Lower leg skin (tissue), 4 donors: ENCODE measurements at places on chromosomes 13 and 19. TPM values are rescaled to one million over a fixed set of nuclear protein-coding genes. Genes with fewer than 3 reads are reported as not detected.

The FCAR gene
- not detected for total RNA-seq

DNA sequence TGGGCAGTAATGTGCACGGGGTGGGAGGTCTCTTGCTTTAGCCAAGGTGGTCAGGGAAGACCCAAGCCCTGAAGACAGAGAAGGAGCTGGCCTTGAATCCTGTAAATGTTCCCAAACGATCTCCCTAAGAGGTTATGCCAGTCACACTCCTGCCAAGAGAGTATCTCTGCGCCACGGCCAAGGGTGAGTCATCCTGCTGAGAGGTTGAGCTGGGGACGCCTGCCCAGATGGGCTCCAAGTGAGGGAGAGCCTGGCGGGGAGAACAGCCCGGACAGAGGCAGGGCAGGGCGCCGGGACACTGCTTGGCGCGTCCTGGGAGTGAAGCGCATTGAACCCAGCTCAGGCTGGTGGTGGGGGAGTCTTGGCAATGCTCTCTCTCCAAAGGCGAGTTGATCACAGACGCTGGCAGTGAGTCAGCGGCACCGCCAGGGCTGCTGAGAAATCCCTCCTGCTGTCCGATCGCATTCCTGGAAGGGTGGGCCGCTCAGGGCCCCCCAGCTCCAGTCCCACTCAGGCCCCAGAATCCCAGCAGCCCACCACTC is 16.4 kb downstream of the SULT2B1 start:
- DNase-seq = peak; percentile 96

The IRGC gene
- total RNA-seq = not detected

The PRKACA gene
- 46.0 TPM for total RNA-seq

The MIA gene
- 10.4 TPM for total RNA-seq

DNA sequence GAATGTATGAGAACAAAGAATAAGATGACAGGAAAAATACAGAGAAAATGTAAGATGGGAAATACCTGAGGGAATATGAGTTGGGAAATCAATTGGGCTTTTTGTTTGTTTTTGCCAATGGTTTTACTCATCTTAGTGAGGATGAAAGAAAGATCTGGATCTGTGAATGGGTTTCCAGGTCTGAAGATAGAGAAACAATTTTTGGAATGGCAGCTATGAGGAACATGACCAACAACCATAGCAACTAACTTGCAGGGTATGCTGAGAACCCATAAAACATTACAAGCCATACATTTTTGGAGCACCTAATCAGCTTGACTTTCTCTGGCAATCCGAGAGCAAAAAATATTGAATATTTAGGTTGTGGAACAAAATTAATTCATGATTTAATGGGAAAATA is 290.0 kb downstream of the KCTD12 start:
- no peak for DNase-seq

The URAD gene
- not detected for total RNA-seq
